ENCODE measurements at places on chromosomes 7 and 10.

DNA sequence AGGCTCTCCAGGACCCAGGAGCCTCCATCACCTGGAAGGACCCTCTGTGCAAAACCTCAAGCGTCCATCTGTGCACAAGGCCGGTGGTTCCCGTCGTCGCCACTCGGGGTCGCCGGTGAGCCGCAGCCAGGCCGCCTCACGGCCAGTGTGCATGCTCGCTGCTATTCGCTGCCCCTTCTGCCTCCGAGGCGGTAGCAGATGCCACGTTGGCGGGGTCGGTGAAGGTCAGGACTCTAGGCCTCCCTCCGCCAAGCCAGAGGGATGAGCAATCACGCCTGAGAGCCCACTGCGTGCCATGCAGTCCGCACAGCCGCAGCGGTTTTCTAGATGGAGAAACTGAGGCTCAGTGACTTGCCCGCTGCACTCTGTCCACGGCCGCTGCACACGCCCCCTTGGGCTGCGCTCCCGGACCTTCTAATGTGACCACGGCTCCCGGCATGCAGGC, 5.7 kb downstream of the UPK3B start:
- no peak for DNase-seq

GRCh38 chr7:44472843-44473242, 17.6 kb downstream of the NUDCD3 start:
- no peak for DNase-seq

- DNase-seq = peak; percentile 3
These were observed 489.4 kb upstream of the SORCS1 start for GRCh38 chr10:107653832-107654287.

- DNase-seq = no peak
These were observed 137.8 kb downstream of the SH3PXD2A start for GRCh38 chr10:103717341-103718246.

DNA sequence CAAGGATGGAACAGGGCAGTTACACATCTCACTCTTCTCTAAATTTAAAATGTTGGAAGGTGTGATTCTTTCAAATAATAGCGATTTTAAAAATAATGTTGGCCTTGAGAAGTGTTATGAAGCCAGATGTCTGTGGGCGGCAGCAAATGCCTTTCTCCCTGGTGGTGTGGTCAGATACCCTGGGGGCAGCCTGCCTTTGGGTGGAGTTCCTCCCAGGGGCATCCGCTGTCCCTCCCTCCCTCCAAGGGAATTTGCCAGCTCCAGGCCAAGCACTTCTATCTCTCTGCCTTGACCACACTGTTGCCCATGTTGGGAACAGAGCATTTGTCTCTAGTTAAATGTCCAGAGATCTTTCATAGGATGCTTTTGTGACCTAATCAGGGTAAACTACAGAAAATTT, 121.4 kb downstream of the POU6F2 start:
- DNase-seq = no peak

GRCh38 chr10:70774810-70775678, 10.1 kb downstream of the TBATA start:
- DNase-seq = no peak

DNA sequence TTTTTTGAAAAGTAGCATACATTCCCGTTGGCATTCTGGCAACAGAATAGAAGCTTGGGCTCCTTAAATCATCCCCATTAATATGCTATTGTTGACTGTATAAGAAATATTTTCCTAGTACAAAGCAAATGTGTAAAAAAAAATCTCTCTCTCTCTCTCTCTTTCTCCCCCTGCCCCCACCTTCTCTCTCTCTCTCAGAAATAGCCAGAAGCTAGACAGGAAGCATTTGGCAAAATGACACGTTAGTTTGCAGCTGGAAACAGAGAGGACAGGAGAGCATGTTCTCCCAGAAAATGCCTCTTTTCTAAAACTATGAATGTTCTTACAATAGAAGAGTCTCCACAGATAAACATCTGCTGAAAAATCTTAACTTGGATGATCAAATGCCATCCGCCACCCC, 59.6 kb upstream of the AKR1E2 start:
- DNase-seq = no peak

Measured in kidney capillary endothelial cell (primary cell).